ENCODE measurements at places on chromosomes 5 and 9.

DNA sequence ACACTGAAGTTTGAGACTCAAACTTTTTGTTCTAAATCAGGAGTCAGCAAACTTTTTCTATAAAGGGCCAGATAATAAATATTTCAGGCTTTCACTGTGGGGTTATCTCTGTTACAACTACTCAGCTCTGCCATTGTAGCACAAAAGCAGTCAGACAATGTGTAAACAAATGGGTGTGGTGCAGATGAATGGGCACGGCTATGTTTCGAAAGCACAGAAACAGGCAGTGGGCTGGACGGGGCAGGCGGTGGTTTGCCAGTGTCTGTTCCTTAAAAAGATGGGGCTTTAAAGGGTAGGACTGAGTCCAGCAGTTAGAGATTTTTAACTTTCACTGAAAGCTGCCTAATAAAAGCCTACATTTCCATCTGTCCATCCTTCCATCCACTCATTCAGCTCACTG is 48.9 kb downstream of the PFDN1 start:
- DNase-seq: no peak

DNA sequence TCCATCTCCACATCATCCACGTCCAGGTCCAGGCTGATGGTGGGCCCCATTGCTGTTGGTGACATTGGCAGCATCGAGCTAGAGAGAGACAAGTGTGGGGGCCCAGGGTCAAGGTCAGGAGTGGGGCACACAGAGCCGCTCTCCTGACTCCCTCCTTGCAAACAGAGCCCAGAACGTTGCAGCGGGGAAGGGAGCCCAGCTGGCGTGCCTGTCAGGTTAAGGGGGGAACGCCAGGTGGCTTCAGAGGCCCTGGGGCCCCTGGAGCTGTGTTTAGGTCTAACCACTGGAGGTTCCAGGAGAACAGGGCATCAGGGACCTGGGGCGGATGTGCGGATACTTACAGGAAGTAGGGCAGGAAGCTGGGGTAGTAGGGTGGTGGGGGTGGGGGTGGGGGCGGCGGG is 7.5 kb downstream of the RNF44 start:
- peak; percentile 76 for DNase-seq

- no peak for DNase-seq
These were observed 16.0 kb downstream of the NR2F1 start for GRCh38 chr5:93599001-93599379.

GRCh38 chr5:4513381-4513780 is 626.7 kb upstream of the ADAMTS16 start:
- DNase-seq: no peak

Measured in activated CD8-positive, alpha-beta memory T cell treated with anti-CD3 and anti-CD28 coated beads for 24 hours (primary cell).